ENCODE measurements at places on chromosomes 2 and 18.

GRCh38 chr2:96408616-96409015, 73.0 kb downstream of the NCAPH start:
- DNase-seq, result no peak

GRCh38 chr2:74884118-74884762, 50.3 kb downstream of the HK2 start:
- DNase-seq, result no peak

GRCh38 chr2:219648176-219648575, 20.7 kb downstream of the SLC4A3 start:
- no peak for DNase-seq

DNA sequence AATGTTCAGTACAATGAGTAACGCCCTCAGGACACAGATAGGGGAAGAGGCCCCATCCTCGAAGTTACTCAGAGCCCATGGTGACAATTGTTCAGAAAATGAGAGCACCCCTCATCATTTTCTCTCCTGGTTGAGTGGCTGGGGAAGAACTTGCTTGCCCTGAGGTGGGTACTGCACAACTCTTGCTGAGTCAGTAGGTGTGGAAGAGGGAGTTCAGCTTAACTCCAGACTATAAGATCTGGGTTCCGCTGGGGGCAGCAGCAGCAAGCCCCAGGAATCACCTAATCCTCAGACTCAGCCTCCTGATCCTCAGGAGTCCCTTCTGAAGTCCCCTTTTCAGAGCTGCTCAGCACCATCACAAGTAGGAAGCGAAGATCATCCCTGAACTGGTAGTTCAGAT, 123.7 kb downstream of the PIEZO2 start:
- DNase-seq, result no peak

GRCh38 chr18:48545757-48546321, 7.0 kb downstream of the CTIF start:
- DNase-seq, result no peak

GRCh38 chr2:227402959-227403358, 15.2 kb upstream of the SCYGR1 start:
- DNase-seq, result no peak

DNA sequence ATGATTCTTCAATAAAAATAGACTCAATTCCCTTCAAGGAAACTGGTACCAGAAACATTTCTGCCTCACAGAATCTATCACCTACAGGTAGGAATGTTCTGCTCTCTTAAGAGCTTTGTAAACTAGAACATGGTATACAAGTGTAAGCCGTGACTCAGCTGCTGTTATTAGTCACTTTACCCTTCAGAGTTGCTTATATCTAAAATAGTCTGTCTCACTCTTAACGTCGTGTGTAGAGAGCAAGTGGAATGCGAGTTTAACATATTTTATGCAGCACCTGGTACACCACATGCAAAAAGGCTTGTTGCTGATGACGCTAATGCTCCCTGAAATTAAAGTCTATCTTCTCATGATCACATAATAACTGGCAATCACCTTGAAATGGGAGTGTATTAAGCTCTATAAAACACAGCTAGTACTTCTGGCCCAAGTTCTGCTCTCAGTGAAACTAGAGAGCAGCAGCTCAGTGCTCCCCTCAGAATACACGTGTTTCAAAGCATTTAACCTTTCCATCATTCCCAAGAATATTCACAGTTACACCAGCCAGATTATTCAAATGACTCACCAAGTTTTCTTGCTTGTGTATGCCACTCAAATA, 420.0 kb downstream of the ZEB2 start:
- DNase-seq, result no peak

GRCh38 chr18:65988386-65988785, 237.6 kb downstream of the CDH7 start:
- no peak for DNase-seq

DNA sequence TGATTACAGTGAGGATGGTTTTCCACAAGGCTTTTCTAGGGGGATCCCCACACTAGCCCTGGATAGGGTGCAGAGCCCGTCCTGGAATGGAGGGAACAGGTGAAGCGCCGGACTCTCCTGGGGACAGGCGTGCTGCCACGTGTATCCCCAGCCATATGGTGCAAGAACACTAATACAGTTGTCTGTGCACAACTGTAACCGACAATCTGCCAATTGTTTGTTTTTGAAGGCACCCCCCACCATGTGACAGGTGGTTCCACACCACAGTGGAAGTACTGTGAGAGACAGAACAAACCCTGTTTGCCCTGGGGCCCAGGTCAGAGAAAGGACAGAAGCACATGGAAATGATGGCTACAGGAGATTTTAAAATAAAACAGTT, 52.9 kb downstream of the MYCN start:
- no peak for DNase-seq

- DNase-seq, result no peak
Measured at GRCh38 chr2:229104974-229105387, 166.1 kb downstream of the PID1 start.

DNA sequence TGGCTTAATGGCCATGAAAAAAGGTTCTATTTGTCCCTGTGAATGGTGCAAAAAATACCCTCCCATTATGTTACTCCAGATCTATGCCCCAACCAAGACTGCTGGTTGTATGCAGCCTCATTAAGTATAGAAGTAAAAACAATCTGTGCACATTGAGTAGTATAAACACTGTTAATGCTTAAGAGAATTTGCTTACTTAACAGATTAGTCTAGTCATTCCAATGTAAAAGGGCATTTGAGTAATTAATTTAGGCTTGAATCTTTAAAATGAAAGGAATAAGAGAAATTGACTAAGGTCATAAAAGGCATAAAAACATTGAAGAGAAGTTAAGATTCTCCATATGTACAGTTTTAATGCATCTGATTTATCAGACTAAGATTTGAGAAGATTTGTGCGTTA, 51.2 kb downstream of the FAM124B start:
- DNase-seq, result no peak

All from activated gamma-delta T cell treated with anti-CD3 and anti-CD28 coated beads, Interleukin-2, amount 50 U/mL, for 16 hours (primary cell).